ENCODE measurements at places on chromosomes 3 and 15.

GRCh38 chr3:29924783-29925561 is 644.1 kb downstream of the RBMS3 start:
- no peak for DNase-seq

GRCh38 chr15:71679793-71680353 is 130.5 kb upstream of the NR2E3 start:
- DNase-seq: no peak

DNA sequence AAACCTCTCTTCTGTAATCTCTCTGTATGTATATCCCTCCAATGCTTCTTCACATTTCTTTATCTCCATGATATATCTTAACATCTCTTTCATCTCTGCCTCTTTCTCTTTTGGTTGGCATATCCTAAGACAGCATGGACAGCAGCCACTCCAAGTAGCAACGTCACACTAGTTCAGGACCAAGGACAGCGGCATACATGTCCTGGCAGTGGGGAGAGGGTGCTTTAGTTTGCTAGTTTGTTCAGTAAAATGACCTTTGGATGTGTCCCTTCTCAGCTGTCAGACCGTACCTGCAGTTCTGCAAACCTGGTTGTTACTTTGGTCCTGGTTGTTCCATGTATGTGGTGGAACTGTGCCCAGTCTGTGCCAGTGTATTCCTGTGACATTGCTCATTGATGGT is 225.6 kb upstream of the ROPN1 start:
- no peak for DNase-seq

DNA sequence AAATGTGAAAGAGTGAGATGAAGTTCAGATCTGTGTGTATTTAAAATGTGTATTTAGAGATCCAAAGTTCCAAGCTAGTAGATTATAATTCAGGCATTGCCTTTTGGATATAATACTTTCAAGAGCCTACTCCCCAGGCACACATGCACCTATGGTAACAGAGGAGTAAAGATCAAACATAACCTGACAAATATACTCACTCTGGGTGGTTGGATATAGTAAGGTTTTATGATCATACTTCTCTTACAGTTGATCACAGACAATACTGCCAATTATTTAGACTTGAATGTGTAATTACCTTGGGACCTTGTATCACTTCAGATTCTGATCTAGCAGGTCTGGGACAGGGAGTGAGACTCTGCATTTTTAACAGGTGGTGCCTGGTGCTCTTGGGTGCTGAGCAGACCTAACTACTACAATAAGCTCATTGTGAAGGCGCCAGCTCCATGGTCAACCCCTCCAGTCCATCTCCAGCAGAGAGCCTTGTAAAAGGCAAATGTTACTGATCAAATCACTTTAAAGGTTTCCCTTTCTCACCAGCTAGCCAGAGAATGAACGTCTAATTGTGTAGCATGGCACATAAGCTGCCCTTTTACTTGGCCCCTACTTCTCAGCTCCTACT is 55.5 kb downstream of the NBEAL2 start:
- no peak for DNase-seq

DNA sequence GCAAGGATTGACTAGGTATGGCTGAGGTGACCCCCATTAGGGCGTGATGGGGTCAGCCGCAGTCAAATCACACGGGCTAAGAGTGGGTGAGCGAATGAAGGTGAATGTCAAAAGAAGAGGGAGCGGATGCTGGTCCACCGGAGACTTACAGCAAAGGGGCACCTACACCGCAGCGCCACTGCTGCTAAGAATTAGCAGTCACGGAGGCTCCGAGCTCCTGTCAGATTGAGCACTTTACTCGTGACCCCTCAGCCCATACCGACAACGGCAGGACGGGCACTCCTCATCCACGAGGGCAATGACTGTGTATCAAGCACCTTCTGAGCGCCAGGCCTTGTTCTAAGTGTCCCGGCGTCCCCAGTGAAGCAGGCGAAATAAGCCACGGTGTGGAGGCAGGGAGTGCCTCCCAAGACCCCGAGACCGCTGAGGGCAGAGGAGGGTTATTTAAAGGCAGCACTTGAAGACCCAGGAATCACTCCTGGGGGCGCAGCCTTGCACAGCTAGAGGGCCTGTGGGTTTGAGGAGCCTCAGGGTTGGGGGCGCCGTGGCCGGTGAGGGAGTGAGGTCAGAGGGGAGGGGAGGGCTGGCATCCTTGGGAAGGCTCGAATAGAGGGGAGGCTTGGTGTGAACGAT is 61.6 kb upstream of the GATA2 start:
- no peak for DNase-seq

DNA sequence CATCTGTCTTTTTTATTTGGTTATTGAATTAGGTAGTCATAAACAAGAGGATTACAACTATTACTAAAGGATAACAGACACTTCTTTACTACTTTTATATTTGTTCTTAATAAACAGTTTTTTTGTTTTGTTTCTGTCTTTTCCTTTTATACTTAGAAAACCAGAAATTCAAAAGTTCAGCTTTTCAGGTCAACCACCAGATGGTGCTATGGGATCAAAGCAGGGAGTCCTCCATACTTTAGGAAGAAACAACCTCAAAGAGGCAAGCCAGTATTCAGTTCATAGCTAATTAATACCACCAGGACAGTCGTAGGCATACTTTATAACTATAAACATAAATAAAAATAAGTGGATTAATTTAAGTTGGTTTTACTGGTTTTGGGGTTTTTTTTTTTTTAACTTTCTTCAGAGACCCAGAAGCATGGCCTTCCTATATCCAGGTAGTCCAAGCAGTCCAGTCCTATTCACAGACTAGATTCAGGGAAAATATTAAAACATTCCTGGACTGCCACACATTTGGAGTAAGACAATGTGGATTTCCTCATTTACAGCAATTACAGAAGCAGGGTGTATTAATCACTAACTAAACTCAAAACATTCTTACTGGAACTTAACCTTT is 16.0 kb upstream of the EID1 start:
- DNase-seq: peak; percentile 28

DNA sequence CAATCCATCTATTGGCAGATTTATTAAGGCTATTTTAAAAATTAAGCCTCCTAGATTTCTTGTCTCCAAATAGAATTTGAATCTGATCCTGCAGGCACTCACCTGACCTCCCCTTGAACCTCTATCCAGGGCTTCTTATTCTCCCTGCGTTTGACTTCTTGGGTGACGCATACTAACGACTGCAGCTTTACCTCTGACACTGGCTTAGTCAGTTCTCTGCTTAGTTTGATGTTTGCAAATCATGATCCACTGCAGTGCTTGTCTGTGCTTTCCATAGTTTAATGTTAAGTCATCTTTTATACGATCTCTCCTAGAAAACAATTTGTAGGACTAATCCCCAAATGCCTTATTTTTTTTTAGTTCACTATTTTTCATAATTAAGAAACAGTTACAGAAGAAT is 233.1 kb downstream of the ROBO1 start:
- DNase-seq: no peak

GRCh38 chr15:73232776-73233175 is 136.0 kb downstream of the HCN4 start:
- DNase-seq: no peak

- no peak for DNase-seq
These were observed 33.8 kb upstream of the KCNH8 start for GRCh38 chr3:19114461-19114860.

Data from NCI-H1436 treated with DMSO at 0.1 percent for 48 hours (cell line).